Breast epithelium (tissue), 4 donors: ENCODE measurements at places on chromosomes 5 and 9.

DNA sequence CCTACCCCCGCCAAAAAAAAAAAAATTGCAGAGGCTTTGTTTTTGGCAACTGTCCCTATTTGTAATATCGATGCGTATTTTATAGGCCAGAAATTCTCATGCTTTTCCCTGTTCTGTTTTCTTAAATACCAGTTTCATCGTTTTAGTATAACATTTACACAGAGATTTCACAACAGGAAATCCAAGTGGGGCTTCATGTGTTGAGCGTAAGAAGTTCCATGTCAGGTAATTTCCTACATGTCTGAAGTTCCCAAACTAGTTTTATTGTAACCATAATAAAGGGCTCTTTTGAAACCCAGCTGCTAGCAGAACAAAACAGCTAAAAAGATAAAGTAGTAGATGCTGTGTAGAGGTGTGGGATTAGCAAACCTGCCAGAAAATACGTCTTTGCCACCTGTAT lies 4.2 kb downstream of the SMC5 start:
- no peak for DNase-seq

DNA sequence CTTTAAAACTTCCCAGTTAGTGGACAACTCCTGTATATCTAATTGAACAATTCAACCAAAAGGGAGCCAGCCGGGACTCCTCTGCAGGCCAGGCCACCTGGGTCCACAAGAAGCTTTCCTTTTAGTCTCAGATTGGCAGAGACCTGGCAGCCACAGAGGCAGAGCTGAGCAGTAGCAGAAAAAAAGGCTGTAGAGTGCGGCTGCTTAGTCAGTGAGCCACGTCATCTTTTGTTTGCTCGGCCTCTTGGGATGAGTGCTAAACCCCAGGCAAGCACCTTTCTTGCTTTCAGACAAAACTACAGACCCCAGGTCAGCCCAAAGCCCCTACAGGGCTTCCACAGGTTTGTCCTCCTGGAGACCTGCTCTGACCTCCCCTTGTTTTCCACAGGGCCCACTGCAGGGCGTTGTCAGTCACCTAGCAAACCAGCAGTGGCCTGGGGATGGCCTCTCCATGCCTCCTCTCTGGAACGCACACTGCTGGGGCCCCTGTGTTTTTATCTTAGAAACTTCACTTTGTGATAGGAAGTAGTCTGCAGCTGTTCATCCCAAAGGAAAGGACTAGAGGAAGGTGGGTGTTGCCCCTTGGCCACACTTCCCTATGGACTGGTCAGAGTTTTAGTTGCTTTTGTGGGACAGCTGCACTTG lies 49.9 kb downstream of the SHB start:
- no peak for DNase-seq

DNA sequence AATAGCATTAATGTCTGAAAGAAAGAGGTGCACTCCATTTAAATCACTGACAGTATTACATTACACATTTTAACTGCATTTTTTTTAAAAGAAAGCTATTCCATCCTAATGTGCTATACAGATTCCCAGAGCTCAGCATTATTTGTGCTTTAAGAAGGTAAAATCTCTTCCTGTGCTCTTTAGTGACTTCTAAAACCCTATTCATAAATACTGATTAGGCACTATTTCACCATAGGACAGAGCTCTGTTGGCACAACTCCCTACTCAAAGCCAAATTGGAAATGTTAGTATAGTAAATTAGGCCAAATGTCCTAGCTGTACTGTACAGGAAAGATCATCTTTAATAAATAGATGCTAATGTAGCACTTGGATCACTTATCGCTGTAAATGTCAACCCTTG lies 262.5 kb downstream of the TUSC1 start:
- DNase-seq, result no peak

DNA sequence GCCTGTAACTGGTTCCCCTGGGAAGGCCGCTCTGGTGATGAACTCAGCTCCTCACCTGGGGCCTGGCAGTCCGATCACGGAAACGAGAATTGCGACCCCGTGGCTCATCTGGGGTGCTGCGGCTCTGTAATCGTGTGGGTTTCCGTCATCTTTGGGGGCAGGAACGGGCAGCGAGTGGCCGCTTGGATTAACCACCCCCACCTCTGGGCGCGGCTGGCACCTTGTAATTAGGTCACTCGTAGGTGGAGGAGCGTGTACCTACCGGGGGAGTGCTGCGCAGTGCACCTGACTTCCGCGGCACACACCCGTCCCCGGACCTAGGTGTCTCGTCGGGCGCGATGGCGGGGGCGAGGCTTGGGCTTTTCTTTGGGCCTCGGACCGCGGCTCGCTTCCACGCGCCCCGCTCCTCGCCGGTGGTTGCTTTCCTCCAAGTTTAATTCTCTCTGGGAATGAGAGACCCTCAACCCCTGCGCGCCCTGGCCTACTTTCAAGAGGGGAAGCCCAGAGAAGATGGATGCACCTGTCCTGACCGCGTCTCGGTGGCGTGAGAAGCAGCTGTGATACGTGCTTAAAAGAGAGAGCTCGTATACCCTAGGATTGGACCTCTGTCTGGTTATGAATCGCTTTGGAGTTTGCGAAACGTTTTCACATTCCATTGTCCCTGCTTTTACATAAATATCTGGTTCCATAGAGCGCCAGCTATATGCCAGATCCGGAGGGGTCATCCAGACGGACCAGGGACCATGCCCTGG lies 744 bp upstream of the PPP2CA start:
- no peak for DNase-seq

DNA sequence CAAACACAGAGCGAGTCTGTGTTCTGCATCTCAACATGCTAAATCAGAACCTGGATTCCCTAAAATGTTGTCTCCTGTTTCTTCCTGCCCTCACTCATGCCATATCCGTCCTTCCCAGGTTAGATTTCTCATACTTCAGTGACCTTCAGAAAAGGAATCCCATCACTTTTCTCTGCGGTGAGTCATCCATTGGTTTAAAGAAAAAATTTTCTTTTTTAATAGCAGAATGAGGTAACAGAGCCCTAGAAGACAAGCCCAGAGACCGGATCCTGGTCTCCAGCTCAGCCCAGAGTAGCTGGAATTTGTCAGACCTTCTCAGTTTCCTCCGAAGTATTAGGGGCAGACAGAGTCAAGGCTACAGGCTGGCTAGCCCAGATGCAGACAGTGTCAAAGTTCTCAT lies 143.2 kb upstream of the DMRT1 start:
- no peak for DNase-seq

DNA sequence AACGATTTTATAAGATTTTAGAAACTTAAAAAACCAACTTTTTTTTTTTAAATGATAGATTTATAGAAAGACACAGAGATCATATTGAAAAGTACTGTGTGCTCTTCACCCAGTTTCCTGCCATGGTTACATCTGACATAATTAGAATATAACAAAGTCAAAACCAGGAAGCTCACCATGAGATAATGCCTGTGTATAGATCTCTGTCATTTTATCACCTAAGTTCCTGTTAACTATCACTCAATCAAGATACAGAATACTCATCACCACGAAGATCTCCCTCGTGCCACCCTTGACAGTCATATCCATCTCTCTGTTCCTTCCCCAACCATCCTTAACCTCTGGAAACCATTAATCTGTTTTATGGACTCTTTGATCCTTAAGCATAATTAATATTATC lies 39.1 kb downstream of the POC5 start:
- DNase-seq, result no peak

GRCh38 chr5:40904205-40904993 lies 4.9 kb upstream of the C7 start:
- DNase-seq, result no peak

DNA sequence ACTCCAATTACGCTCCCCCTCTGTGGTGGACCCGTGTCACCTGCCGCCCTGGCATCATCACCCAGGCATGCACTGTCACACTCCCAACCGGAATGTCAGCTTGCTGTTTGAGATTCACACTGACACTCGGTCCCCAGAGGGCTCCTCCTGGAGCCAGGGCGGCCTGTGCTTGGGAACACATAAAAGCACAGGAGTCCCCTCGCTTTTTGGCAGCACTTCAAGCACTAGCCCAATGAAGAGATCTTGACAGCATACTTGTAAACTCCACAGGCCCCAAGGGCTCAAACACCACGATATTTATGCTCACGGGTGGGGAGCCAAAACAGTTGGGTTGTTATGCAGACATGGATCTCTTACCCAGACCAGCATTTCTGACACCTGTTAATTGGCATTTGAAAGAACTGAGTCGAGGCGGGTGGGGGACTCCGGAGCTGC lies 90.8 kb upstream of the EGFLAM start:
- DNase-seq, result peak; percentile 17

DNA sequence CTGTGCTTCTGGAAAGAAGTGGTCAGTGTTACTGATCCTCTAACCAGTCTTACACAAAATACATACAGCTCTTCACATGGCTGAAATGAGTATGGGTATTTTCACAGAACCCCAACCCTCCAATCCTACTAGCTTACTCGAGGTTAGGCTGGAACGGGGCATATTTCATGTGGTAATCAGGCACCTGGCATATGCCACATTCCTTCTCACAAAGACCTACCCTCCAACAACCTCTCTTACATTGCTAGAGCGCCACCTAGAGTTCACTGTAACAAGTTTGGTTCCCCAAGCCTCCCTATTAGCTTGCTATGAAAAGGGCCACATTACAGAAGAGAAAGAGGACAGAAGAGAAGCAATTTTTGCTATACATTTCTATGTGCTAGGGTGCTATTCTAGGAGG lies 597.3 kb downstream of the PRELID2 start:
- no peak for DNase-seq

- DNase-seq, result no peak
Observed at GRCh38 chr5:136225796-136226195, 32.8 kb upstream of the SMIM32 start.

DNA sequence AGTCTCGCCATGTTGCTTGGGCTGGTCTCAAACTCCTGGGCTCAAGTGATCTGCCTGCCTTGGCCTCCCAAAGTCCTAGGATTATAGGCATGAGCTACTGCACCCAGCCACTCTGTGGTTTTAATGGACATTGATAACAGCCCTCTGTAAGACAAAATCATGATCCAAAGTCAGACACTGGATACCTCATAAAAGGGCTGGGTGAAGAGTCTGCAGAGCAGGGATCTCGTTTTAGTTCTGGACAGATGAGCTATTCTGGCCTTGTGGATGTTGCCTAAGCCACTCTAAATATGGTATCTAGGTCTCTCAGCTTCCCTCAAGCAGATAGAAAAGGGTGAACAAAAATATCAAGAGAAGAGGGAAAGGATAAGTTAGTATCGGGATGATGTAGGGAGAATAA lies 133.4 kb upstream of the OSMR start:
- DNase-seq, result no peak

GRCh38 chr9:37760416-37761161 lies 7.0 kb downstream of the TRMT10B start:
- DNase-seq, result no peak

DNA sequence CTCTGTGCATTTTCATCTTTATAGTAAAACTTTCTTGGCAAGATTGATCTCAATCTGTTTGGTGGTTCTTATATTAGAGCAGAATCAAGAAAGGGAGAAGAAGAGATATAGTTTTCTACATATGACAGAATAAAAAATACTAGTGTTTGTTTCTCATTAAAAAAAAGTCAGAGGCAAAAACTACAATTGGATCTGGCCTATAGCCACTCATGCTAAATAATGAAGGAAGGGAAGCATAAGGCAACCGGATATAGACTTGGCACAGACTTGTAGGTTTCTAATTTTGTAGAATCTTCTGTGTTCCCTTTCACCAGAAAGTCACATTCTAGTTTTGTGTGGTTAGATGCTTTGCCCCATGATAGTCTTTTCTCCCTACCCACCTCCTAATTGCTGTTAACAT lies 306.2 kb downstream of the PIK3R1 start:
- no peak for DNase-seq

- DNase-seq, result no peak
Observed at GRCh38 chr5:74314906-74315305, 325.6 kb downstream of the ENC1 start.

DNA sequence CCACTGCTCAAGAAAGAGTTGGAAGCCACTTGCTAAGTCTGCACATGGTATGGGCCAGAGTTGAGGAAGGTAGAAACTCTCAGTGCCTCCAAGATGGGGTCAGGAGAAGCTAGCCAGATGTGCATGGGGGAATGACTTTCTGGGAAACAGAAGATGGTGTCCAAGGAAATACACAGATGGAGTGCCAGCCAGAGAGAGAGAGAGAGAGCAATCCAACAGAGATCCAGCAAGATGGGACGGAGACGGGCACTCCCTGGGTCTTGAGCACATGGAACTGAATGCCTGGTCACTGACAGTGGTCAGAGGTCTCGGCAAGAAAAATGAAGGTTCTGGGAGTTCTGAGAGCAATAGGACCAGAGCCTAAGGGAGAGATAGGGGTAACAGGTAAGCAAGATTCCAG lies 82.1 kb downstream of the SH3TC2 start:
- no peak for DNase-seq

- peak; percentile 46 for DNase-seq
Observed at GRCh38 chr5:135010502-135011354, 23.3 kb downstream of the PITX1 start.

GRCh38 chr5:103780794-103781193 lies 218.2 kb upstream of the NUDT12 start:
- DNase-seq, result no peak

GRCh38 chr5:94689908-94690307 lies 71.4 kb downstream of the SLF1 start:
- no peak for DNase-seq

DNA sequence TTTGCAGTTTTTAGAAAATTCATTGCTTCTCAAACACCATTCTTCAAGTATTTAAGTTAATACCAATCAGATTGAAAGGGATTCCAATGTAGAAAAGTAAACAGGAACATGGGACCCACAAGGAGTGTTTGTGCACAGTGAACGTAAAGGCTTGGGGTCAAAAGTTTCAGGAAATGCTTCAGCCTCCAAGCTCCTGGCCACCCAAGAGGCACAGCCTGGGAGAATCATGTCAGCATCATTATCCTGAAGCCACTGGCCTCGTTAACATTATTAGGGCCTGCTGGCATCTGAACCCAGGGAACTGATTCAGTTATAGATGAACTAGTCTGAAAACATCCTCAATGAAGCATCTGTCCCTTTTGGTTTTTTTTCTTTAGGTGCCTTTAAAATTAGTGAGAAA lies 122.9 kb downstream of the NXNL2 start:
- DNase-seq, result no peak

- no peak for DNase-seq
Observed at GRCh38 chr5:124596595-124597421, 149.6 kb downstream of the ZNF608 start.

DNA sequence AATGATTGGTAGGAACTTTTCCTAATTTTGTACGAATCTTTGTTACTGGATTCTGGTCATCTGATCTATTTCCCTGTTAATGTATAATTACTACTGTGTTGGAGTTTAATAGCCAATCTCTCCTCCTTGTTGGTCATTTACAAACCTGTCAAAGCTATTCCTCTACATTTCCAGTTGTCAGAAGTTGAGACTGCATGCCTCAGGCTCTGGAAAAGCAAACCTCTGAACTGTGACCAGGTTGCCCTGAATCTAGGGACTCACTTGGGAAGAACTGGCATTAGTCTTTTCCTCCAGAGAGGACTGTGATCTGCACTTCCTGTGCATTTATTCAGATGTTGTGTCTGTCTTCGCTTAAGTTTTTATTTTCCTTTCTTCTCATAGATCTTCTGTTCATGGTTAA lies 16.1 kb downstream of the PDLIM4 start:
- no peak for DNase-seq
